NCI-H69 (cell line): ENCODE measurements at places on chromosomes 2 and 18.

DNA sequence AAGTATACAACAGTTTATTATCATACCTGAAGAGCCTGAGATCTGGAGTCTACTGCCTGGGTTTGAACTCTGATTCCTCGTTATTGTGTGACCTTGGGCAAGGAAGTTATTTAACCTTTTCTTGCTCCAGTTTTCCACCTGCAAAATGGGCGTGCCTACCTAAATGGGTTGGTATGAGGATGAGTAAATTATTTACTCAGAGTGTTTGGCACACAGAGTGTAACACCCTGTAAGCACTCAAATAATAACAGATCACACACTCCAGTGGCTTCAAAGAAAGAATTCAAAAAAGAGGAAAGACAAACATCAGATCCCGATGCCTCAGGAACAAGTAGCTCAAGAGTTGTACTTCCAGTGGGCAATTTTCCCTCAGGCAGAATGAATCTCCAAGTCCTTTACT is 2.4 kb downstream of the SRD5A2 start:
- peak; percentile 4 for DNase-seq

- no peak for DNase-seq
Observed at GRCh38 chr2:9573013-9573720, 17.5 kb upstream of the ADAM17 start.

DNA sequence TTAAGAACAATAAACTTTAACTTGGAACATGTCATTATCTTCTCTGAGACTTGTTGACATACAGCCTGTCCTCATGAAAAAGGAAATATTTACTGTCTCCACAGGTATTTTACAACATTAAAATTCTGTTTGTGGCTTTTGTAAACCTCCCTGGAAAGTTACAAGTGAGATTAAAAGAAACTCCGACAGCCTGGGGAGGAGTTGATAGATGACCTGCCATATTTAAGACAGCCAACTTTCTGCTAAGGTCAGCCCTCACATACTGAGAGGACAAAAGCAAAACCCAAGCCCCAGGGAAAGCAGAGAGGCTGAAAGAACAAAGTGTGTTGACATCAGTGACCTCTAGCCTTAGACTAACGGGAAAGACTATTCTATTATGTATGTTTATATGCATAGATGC is 350.2 kb downstream of the RIT2 start:
- peak; percentile 99 for DNase-seq

- no peak for DNase-seq
Observed at GRCh38 chr2:71578767-71579342, 125.5 kb downstream of the DYSF start.

GRCh38 chr2:26757873-26758789 is 6.0 kb upstream of the SLC35F6 start:
- DNase-seq = peak; percentile 5

- DNase-seq = no peak
Observed at GRCh38 chr18:30514059-30514458, 528.5 kb downstream of the DSC3 start.

GRCh38 chr18:5238371-5238976 is 41.4 kb upstream of the AKAIN1 start:
- DNase-seq = peak; percentile 78

DNA sequence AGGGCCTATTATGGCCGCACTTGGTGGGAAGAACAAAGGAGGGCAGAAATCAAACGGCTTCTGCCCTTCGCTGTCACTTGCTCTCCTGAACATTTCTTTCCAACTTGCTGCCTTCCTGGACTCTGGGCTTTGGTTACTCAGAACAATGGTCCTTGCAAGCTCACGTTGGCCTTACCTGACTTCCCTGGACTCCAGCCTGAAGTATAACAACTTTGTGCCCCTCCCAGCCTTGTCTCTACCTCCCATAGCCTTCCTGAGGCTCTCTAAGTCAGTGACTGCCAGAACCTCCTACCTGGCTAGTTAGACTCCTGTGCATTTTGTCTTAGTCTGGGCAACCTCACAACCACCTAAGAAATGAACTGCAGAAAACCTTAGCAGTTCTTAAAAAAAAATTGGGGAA is 30.2 kb upstream of the ITPRID2 start:
- no peak for DNase-seq

DNA sequence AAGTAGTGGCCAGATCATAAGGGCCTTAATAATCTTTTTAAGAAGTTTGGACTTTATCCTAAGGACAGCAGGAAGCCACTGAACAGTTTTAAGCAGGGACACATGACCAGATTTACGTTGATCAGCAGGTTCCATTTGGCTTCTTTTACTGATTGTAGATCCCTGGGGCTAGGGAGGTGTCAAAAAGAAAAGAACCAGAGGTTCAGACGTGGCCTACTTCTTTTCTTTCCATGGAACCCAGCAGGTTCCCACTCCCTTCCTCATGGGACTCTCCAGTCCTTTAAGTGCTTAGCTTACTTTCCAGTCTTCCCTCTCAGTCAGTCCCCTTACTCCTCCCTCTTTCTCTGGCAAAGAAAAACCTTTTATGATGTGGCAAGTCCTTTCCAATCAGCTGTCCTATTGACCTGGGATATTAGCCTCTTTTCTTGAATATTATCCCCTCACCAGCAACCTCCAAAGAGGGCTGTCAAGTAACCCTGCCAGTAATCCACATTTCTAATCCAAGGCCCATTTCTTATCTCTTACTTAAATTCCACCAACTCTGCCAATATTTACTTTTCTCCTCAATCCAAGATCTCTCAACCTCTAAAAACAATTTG is 33.5 kb downstream of the NHEJ1 start:
- DNase-seq = no peak

DNA sequence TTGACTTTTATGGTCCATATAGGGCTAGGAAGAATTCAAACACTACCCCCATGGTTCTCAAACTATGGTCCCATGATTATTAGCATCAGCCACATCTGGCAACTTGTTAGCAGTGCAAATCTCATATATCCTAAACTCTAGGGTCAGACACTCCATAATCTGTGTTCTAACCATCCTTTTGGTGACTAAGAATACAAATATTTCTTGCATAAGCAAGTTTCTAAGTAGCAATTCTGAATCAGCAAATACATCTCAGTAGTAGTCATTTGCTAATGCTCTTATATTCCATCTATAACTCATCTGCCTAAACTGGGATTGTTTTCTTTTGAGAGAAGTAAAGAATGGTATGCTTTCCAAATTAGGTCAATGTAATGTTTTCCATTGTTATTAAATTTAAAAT is 447.3 kb downstream of the TMX3 start:
- no peak for DNase-seq

- no peak for DNase-seq
Observed at GRCh38 chr2:181070119-181070835, 89.9 kb downstream of the UBE2E3 start.

DNA sequence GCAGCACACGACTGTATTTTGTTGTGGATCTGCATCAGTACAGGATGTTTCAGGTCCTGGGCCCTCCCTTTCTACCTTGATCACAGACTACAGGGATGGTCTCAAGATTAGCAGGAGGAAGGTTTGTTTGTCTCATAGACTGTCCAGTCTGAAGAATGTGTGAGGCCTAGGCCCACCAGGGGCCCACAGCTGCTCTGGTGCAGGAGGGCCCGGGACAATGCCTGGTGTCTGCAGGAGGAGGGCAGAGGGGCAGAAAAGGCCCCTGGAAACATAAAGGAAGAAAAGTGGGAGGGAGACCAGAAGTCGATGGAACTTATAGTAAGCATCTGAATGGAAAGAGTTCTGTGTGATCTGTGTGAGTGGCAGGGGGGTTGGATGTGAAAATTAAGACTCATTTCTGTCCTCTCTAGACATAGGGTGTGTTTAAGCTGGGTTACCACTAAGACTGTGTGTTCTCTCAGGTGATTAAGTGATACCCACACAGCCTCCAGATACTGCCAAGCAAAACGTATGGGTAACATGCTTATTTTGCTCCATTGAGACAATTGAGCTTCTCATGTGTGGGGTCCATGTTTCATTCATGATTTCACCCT is 33.4 kb upstream of the LPIN2 start:
- no peak for DNase-seq

DNA sequence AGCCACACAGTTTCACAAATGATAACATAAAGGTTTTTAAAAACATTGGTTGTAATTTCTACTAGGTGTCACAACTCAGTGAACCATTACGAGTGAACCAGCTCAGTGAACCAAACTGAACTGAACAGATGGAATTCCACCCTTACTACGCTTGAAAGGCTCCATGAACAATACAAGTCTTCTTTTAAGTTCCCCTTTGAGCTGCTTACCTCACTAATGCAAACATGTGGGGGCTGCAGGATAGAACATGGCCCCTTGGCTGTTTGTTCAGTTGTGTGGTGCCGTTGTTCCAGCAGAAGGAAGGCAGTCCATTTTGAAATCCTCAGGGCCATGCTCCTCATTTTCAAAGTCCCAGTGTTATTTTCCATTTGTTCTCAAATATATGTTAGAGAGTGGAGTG is 30.7 kb upstream of the KLHL14 start:
- DNase-seq = peak; percentile 99

DNA sequence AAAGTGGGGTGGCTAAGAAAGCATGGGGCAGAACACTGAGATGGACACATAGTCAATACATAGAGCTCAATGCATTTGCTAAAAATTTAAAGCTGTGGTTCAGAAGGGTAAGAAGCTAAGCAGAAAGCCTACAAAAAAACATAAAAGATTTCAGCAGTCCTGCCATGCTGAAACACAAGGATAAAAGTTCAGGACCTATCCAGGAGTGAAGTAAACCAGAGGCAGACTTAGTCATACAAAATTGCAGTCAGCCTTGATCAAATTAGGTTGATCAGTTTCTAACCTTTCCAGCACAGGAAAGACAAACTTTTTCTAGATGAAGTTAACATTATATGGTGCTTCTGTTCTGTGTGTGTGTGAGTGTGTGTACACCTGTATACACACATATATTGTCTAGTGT is 120.8 kb upstream of the RBMS1 start:
- no peak for DNase-seq

DNA sequence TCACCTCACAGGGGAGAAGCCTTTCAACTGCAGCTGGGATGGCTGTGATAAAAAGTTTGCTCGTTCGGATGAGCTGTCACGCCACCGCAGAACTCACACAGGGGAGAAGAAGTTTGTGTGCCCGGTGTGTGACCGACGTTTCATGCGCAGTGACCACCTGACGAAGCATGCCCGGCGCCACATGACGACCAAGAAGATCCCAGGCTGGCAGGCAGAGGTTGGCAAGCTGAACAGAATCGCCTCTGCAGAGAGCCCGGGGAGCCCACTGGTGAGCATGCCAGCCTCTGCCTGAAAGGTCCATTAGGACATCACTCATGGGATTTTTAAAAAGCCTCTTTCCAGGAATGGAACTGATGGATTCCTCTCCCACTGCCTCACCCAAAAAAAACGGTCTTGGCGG is 8.9 kb downstream of the KLF11 start:
- no peak for DNase-seq

DNA sequence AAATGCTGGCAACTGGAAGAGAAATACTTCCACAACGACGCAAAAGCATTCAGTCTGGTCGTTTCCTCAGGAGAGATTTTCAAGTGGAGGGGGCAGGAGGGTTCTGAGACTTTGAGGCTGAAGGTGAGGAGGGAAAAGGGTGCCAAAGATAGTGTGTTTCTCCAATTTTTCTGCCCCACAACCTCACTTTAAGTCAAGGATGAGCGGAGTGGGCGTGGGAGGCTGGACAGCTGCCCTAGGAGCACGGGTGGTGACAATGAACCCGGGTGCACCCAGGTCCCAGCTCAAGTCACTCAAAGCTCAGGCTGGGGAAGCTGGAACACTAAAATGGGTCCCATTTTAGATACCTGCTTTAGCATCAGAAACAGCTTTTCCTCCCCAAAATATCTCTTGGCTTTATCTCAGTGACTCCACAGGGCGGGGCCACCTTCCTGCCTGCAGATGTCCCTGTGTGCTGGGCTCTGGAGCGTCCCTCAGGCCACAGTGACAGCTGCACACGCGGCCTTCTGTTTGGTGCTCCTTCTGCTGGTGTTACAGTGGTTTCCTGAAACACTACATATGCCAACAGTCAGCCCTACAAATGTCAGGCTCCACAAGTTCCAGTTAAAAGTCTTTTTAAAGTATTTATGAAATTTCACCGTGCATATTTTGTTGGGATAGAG is 1.4 kb upstream of the MBP start:
- peak; percentile 30 for DNase-seq
